ENCODE measurements at places on chromosomes 1 and 21. TPM values are rescaled to one million over a fixed set of nuclear protein-coding genes. Genes with fewer than 3 reads are reported as not detected.

PLA2G5 gene
- not detected for total RNA-seq

ESRRG gene
- 0.44 TPM for total RNA-seq

SH2D1B gene
- not detected for total RNA-seq

DNA sequence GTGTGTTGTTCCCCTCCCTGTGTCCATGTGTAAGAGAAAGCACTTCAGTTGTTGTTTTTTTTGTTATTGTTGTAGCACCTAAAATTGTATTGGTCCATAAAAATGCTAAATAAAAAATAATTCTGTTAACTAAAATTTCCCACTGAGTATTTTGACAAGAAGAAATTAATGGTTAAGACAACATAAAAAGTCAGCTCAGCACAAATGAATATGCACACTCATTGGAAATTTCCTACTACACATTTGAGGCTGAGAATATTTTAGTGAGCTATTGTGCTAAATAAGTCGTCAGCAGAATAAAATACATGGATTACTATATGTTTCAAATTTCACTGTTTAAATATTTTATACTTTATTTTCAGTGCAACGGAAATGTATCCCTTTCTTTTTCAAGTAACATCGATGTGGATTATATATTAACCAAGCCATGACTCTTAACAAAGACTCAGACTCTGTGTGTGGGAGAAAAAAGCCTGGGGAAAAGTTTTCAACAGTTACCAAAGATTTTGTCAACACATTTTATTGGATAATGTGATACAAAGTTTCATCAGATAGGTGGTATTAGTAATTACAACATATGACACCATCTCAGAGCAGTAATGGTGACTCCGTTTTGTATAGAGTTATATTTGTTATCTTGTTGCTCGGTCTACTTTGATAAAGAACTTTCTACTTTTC is 63.4 kb downstream of the LYPLAL1 start:
- no peak for DNase-seq

DNA sequence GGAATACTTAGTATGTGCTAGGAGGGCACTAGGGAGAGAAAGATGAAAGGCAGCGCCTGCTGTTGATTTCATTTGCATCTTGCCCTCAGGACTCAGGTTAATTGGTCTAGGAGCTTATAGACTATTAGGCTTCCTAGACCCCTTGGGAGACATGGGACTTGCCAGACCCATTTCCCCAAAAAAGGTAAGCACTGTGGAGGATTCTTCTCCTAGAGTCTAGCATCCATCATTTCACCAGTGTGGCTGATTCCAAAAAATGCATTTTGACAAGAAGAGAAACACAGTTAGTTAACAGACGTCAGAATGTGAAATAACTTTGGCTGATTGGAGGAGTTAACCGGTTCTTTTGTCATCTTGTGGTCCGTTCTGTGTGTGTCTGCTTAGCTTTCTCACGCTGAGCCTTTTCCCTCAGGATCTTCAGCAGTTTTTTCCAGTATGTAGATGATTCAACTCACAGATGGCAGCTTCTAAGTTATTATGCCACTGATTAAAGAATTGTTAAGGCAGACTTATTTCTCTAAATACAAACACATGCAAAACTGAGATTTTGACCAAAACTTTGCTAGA is 108.8 kb downstream of the KIF26B start:
- DNase-seq = no peak
